ENCODE measurements at places on chromosomes 3 and 15.

- DNase-seq, result no peak
Measured at GRCh38 chr3:13005301-13005700, 67.9 kb downstream of the IQSEC1 start.

DNA sequence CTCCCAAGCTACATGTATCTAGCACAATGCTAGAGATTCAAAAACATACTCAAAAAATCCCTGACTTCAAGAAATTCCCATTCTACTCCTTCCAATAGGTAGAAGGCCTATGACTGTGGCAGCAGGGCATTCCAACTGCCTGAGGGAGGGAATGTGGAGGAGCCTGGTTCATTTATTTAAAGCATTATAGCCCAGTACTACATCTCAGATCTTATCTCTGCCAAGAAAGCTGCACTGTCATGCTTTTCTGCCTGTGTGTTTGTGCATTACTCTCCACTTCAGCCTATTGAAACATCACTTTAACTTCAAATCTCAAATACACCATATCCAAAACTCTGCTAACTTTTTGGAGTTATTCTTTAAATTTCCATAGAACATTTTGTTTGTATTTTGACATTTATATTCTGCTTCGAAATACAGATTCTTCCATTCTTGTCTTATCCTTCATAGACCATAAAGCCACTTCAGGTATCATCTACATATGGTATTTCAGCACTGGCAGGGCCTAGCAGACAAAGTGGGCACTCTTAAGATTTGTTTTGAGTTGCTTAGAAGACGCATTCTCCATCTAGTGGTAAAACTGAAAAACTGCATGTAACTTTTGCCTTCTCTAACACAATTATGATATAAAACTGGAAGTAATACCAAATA is 59.1 kb upstream of the NEDD4 start:
- no peak for DNase-seq

DNA sequence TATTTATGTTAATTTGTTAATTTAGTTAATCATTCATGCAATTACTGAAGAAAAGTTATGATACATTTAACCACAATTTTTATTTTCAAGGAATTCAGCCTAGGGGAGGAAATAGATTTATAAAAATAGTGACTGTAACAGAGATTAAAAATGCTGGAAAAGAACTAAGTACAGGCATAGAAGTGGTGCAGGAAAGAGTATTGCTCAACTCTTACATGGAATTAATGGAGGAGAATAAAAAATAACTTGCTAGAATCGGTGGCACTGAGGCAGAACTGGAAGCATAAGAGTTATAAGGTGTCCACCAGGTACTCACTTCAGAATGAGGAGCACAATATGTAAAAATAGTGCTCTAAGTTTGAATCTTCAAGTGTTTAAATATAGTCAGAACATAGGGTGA is 13.5 kb upstream of the OR5AC2 start:
- no peak for DNase-seq

DNA sequence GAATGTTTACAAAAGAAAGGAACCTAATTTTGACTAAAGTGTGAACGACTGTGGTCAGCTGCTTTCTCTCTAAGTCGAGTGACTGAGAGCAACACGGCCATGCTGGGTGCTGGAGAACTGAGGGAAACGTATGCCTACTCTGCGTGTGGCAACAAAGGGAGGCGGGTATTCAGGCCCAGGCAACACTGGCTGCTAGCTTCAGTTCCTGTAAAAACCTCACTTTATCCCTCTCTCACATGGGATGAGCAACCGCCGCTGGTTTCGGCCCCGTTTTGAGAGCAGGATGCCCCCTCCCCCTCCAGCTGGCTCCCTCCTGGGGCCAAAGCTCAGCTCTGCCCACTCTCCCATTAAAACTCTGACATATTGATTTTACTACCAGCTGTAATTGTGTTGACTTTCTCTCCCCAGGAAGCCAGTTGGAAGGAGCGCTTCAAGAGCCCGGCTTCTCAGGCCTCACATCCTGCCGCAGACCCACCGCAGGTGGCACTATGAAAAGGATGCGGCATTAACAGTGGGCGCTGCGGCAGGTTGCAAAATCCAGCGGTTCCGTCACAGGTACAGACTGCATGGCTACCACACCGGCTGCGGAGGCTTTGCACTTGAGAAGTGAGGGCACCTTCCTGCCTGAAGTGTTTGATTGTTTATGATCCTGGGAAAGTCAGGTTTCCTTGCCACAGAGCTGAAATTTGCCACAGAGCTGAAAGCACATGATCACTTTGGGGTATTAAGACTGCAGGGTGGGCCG is 12.7 kb downstream of the PLXND1 start:
- DNase-seq, result no peak

GRCh38 chr15:101037090-101037830 is 118.1 kb downstream of the LRRK1 start:
- DNase-seq, result no peak

DNA sequence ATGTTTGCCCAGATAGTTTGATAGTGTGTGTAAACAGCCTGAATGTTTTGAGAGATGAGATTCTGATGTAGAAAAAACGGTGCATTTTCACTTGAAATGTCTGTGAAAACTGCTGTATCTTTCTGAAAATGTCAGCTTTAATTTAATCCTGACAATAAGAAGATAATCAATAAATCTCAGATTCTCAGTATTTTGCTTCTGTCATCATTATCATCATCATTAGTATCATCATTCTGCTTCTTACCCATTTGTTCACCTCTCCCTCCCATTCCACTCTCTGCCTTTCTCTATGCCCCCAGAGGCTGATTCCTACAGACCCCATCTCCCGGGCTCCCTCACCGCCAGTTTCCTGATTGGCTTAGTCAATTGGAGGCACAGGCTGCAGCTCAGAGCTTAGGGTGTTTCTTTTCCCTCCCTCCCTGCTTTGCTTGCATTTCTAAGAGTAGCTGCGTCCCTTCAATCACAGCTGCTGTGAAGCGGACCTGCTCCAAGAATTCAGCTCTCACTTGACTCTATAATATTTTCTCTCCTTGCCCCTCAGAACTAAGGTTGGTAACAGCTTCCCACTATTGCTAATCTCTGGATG is 8.2 kb upstream of the SNTN start:
- DNase-seq, result no peak

GRCh38 chr3:134918441-134918840 is 123.4 kb downstream of the EPHB1 start:
- no peak for DNase-seq

Measured in AG04450 (cell line).